NCI-H2081 treated with DMSO at 0.1 percent for 48 hours (cell line): ENCODE measurements at places on chromosomes 5 and 9.

DNA sequence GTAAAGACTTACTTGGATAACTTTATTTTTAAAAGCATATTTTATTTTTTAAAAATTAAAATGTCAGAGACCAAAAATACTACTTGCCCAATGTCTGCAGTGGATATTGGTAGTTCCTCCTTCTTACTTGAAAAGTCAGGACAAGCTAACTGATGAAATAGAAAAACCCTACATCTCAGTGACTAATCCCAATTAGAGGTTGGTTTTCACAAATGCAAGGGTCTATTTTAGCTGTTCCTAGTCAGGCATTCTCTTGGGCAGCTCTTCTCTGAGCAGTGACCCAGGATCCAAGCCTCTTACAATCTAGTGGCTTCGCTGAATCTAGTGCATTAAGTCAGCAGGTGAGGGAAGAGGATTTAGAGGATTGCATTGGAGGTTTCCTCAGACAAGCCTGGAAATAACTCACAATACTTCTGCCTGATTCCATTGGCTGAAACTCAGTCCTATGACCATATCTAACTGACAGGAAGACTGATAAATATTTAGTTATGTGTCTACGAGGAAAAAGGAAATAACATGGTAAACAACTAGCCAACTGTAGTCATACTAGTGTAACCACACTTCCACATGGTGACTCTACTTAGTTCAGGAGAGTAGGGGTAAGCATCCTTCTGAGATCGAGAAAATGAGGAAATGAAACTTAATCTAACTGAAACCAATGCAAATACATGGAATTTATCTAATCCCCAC is 34.2 kb upstream of the MIER3 start:
- no peak for DNase-seq

GRCh38 chr5:33462456-33462855 is 21.7 kb downstream of the TARS1 start:
- no peak for DNase-seq

- no peak for DNase-seq
Measured at GRCh38 chr9:84393266-84393950, 52.9 kb upstream of the SLC28A3 start.

- no peak for DNase-seq
Measured at GRCh38 chr9:10701906-10702305, 89.1 kb upstream of the PTPRD start.

DNA sequence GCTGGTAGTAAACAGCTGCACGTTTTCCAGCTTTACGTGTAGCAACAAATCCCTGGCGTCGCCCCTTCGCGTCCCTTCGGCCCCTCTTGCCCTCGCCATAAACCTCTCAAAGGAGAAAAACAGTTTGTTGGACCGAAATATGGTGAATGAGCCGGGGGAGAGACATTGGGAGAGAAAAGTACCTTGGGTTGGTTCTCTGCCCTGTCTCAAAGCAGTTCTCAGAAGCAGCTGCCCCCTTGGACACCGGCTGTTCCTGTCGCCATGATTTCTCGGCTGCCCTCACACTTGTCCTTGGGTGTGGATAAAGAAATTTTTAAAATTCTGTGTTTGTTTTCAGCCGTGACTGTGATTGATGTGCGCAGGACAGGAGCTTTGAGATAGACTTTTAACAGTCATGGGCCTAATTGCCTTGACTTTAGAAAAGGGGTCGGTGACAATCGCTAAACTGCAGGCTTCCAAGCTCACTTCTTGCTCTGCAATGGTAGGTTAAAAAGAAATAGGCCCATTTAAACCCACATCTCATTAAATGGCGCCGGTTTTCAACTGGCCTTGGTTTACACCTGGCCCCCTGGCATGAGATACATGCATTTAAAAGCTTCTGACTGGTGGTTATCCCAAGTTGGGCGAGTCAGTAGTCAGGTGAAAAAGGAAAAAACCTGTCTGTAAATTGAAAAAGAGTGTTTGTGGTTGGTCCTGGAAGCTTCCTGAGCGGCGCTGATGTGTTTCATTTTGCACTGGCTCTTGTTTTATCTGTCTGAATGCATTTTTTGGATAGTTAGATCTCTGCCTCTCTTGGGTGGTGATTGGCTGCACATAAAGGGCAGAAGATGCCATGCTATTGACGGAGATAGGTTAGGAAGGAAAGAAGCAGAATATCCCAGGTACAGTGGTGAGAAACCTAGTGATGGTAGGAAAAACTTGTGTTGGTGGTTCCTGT is 983 bp downstream of the RCL1 start:
- DNase-seq = no peak

GRCh38 chr9:134526584-134527477 is 114.8 kb upstream of the COL5A1 start:
- DNase-seq = no peak

GRCh38 chr5:69350664-69351063 is 18.1 kb upstream of the CCDC125 start:
- no peak for DNase-seq

- no peak for DNase-seq
Measured at GRCh38 chr9:107481035-107481434, 8.5 kb downstream of the KLF4 start.

GRCh38 chr5:129474544-129474943 is 14.4 kb downstream of the ADAMTS19 start:
- no peak for DNase-seq

DNA sequence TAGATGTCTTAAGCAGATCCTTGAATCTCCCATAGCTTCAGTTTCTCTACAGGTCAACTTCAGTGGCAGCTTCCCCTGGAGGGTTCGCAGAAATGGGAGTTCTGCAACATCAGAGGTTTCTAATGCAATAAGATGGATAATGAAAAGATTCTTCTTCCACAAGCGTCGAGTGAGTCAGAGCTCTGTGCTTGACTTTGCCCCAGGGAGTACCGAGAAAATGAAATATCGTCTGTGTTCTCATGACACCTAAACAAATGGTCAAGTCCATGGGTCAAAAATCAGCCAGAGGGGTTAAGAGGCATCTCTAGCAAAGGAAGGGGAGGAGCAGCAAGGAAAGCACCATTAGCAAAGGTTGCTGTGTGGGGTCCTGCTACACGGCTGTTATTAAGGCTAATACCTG is 3.2 kb upstream of the ADRA1B start:
- DNase-seq = no peak

- DNase-seq = no peak
Measured at GRCh38 chr5:19301271-19301670, 686.7 kb downstream of the CDH18 start.

- DNase-seq = no peak
Measured at GRCh38 chr9:129571298-129572051, 49.4 kb downstream of the C9orf50 start.

- DNase-seq = no peak
Measured at GRCh38 chr9:100639854-100640253, 62.0 kb downstream of the CAVIN4 start.

DNA sequence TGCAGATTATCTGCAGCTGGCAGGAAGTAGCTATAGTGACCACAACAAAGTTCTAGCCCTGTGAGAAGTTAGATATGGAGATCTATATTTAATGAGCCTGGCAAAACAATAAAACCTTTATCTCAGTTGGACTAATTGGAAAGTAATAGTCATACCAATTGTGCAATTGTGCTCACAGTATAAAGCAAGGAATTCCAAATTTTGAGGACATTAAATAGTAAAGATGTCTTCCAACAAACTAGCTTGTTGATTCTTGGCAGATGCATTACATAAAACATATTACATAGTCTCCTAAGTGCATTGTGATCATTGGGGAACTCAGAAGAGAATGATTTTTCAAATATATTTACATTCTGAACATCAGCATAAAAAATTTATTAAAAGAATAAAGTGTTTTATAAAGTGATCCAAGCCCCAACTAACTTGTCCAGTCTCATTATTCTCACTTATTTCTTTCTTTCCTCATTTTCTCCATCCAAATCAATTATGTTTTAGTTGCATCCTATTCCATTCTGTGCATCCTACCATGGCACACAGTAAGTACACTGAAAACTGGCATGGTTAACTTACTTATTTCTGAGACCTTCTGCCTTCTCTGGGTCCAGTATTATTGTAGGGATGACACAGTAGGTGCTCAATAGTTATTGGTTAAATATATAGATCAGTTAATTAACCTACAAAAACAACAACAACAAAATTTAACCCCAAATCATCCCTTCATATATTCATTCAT is 977.2 kb upstream of the NUDT12 start:
- no peak for DNase-seq

DNA sequence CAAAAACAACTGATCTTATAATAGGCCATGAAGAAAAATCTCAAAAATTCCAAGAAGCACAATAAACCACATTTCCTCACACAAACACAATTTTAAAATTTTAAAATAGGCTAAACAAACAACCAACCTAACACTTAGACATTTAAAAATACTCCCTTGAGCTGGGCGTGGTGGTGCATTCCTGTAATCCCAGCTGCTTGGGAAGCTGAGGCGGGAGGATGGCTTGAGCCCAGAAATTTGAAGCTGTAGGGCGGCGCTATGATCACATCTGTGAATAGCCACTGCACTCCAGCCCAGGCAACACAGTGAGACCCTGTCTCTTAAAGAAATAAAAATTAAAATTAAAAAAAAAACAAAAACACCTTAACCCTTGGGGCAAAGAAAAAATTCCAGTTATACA is 36.9 kb upstream of the TESK1 start:
- no peak for DNase-seq

DNA sequence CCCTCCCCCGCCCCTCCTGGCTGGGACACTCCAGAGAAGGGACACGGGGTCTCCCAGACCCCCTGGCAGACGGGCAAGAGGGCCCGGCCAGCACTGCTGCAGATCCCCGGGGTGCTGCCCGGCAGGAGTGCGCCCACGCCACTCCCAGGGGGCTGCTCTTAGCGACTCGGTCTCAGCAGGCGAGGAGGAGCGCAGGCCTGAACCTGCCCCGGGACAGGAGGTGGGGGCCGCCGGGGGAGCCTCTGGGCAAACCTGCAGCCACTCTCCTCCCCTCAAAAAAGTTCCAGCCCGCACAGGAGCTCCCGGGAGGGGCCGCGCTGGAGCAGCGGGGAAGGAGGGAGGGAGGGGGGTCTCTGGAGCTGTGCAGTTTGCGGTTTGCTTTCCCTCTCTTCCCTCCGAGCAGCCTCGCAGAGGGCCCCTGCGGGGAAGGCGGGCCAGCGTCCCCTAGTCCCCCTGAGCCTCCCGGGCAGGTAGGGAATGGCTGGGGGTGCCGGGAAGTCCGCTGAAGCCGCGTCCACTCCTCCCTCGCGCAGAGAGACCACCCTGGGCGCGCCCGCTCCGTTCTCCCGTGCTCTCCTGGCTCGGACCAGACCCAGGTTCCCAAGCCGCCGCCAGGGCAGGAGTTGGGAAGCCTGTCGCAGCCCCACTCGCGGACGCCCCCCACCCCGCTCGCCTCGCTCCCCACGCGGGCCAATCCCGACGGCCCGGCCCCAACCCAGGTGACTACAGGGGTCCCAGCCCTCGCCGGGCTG is 44.2 kb downstream of the NACC2 start:
- no peak for DNase-seq

- no peak for DNase-seq
Measured at GRCh38 chr5:600886-601541, 11.1 kb upstream of the CEP72 start.

- no peak for DNase-seq
Measured at GRCh38 chr5:96911139-96911538, 24.7 kb upstream of the LNPEP start.

GRCh38 chr5:167949435-167949834 is 342.0 kb upstream of the WWC1 start:
- no peak for DNase-seq

GRCh38 chr9:108994695-108995094 is 18.6 kb downstream of the CTNNAL1 start:
- DNase-seq = no peak

DNA sequence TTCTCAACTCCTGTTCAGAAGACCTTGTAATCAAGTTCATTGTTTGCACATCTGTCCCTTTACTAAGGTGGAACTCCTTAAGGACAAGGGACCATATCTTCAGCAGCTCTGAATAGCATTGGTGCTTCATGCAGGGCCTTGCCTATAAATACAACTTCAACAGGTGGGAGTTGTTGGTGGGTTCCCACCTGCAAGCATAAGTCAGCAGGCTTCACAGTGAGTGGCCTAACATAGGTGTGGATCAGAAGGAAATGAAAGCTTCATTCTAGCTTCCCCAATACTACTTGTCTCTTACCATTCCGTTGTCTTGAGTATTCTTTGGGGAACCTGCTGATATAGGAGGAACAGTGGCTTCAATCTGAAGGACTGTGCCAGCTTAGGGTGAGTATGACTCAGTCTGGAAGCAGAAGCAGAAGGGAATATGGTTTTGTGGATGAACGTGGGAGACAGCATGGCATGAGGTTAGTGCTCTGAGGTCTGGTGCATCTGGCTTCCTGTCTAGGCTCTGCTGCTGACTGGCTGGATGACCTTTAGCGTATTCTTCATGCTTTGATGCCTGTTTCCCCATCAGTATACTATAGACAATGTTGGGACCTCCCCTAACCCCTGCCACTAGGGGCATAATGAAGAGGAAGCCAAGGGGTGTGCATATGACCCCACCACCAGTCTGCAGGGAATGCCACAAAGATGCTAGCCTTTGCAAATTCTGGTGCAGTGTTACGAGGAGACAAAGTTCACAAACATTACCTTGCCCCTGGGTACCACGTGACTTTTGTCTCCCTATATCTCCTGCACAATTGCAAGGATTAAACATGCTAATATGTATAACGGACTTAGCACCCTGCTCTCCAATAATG is 192.3 kb downstream of the PALM2AKAP2 start:
- DNase-seq = no peak

GRCh38 chr5:38257308-38258041 is 884 bp upstream of the EGFLAM start:
- no peak for DNase-seq

GRCh38 chr9:137188490-137189296 is at the start of the genes ANAPC2 and SSNA1:
TSS of gene ANAPC2 (minus strand) at chr9:137188560. CDS start at chr9:137188532, 28 bp downstream.
TSS of gene SSNA1 (plus strand) at chr9:137188676. CDS start at chr9:137188727, 51 bp downstream.
- DNase-seq = no peak

DNA sequence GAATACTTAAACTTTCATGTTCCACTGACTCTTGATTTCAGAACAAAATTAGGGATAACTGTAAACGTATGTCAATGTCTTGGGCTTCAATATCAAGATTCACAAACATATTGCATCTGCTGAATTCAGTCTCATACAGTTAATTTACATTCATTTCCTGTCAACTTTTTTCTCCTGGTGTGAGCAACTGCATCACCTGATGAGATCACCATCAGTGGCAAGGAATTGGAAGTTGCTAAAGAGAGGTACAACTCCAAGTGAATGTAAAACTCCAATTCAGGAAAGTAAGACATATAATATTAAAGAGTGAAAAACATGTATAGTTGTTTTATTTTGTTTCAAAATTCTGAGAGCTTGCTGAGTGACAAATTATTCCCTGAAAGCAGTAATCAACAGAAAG is 1336.2 kb upstream of the C9orf72 start:
- no peak for DNase-seq

DNA sequence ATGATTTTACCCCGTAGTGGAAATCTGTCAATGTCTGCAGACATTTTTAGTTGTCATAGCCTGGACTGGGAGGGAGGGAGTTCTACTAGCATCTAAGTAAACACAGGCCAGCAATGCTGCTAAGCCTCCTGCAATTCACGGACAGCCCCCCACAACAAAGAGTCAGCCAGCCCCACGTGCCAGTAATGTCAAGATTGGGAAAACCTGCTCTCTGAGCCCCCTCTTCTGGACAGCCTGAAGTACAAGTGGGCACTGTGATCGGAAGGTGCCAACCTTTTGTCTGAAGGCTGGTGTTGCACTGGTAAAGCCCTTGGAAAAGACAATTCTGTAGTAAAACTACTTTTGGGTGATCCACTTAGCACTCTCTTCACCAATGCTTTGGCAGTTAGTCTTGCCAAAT is 154.5 kb downstream of the TARS1 start:
- no peak for DNase-seq
